ENCODE measurements at places on chromosomes 6 and 20.

DNA sequence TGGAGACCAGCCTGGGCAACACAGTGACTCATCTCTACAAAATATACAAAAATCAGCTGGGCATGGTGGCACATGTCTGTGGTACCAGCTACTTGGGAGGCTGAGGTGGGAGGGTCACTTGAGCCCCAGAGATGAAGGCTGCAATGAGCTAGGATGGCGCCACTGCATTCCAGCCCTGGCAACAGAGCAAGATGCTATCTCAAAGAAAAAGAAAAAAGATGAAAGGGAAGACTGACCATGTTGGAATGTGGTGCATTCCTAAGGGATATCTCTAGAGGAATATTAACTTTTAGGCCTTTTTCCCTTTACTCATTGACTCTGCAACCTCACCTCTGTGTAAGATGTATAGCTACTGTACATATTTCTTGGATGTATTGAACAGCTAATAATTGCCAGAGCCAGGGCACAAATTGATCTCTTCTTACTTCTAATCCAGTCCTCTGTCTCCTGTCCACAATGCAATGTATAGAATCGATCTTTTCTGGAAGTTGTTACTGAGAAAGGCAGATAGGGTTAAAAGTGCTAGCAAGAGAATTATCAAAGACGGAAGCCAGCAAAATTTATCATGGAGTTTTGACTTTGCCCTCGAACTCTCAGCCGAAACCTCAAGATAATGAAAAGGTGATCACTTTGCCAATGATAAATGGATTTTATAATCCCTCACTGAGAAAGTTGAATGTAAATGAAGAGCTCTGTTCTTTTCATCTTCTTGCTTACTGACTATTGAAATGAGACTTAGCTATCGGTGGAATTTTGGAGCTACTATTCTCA lies 46.3 kb downstream of the GCNT2 start:
- DNase-seq: no peak

DNA sequence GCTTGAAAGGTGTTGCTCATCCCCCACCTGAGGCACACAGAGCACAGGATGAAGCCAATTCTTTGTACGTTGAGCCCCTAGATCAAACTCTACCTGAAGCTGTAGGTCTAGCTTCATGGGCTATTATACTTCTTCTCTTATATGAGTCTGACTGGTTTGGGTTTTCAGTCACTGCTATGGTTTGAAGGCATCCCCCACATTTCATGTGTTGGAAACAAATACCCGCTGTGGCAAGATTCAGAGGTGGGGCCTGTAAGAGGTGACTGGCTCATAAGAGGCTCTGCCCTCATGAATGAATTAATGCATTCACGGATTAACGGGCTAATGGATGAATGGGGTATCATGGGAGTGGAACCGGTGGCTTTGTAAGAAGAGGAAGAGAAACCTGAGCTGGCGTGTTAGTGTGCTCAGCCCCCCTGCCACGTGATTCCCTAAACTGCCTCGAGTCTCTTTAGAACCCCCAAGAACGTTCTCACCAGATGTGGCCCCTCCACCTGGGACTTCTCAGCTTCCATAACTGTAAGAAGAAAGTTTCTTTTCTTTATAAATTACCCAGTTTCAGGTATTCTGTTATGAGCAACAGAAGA lies 39.2 kb downstream of the PREX1 start:
- no peak for DNase-seq

- no peak for DNase-seq
Measured at GRCh38 chr6:93624408-93624807, 205.0 kb upstream of the EPHA7 start.

DNA sequence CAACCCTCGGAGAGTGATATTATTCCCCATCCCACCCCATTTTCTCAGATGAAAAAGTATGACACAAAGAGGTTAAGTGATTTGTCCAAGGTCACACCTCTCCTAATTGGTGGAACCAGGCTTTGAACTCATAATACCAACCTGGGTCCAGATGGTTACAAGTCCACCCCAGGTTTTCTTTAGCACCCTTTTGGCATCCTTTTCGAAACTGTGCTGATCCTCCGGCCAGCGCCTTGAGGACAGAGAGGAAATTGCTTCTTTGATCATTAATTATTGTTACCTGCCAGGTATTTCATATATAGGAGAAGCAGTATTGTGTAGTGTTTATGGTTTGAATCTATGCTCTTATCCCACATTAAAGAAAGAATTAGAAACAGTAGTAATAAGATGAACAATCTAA lies 29.3 kb upstream of the PDYN start:
- DNase-seq: no peak

DNA sequence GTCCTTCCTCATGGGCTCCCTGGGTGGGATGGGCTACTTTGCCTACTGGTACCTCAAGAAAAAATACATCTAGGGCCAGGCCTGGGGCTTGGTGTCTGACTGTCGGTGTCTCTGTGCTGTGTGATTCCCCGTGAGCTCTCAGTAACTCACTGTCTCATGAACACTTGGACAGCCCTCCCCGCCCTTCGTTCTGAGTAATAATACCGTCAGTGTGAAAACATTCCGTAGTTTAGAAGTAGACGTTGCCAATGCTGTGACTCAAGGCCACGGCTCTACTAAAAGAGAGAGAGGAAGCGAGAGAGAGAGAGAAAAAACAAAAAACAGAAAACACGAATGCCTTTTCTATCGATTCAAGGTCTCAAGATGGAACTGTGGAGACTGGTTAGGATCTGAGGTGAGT lies 31.8 kb downstream of the FITM2 start:
- no peak for DNase-seq

DNA sequence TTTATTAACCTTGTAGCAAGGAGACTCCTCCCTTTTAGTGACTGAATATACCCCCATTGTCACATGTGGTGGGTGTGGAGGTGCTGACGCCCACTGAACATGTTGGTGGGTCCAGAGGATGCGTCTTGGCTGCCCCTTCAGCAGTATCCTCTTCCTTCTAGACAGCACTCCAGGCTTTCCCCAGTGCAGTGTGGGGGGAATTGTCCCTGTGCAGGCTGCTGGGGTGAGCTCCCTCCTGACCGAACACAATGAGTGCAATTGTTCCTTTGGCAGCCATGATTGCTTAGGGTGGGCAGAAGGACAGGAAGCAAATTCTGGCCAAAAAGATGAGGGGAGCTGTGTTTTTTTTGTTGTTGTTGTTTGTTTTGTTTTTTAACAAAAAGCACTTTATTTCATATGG lies 209.3 kb upstream of the PDE10A start:
- DNase-seq: no peak

GRCh38 chr6:25242567-25242966 lies 36.6 kb upstream of the CARMIL1 start:
- DNase-seq: no peak

DNA sequence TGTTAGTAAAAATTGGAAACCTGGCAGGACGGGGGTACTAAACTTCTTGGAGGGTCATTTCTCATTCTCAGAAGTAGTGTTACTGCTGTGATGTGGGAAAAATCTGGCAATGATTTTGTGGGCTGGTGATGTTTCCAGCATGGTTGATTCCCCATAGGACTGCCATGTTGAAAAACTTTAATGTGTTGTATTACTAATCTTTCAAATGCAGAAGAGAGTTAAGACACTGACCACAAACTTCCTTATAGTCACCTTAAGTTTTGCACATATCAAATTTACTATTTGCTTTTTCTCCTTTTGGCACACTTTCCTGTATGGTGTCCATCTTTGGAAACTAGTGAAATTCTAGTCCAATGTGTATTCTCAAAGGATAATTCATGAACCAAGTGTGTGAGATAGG lies 236.2 kb upstream of the TAB2 start:
- no peak for DNase-seq
